ENCODE measurements at places on chromosomes 13 and 19. TPM values are rescaled to one million over a fixed set of nuclear protein-coding genes. Genes with fewer than 3 reads are reported as not detected.

- no peak overlapping the region for H3K27ac ChIP-seq
- no peaks in the 10 kb centered on the region for H3K36me3 ChIP-seq
- no peak for DNase-seq
- no peaks in the 10 kb centered on the region for H3K27me3 ChIP-seq
- no peaks in the 10 kb centered on the region for H3K4me1 ChIP-seq
Measured at GRCh38 chr13:106122234-106122633, 413.2 kb downstream of the EFNB2 start.

Gene ATP8A2
- not detected for polyA plus RNA-seq

DNA sequence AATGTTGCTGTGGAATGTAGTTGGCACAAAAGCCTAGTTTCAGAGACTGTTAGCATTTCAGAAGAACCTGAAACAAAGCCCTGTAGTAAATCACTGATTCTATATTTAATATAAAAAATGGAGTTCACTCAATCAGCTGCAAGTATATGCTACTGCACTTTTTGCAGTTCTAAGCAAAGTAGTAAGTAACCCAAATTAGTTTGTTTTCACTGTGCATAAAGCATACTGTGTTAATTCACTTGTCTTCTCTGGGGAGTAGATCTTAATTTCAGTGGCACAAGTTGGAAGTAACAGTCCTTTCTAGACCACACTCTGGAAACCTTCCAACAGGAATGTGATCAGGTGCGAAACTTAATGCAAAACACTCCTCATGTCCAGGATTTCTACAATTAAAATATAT is 139.3 kb downstream of the DACH1 start:
- H3K4me1 ChIP-seq: peaks cover 3% of the 10 kb centered on the region
- no peak overlapping the region for H3K4me3 ChIP-seq
- H3K36me3 ChIP-seq: no peaks in the 10 kb centered on the region
- DNase-seq: no peak

DNA sequence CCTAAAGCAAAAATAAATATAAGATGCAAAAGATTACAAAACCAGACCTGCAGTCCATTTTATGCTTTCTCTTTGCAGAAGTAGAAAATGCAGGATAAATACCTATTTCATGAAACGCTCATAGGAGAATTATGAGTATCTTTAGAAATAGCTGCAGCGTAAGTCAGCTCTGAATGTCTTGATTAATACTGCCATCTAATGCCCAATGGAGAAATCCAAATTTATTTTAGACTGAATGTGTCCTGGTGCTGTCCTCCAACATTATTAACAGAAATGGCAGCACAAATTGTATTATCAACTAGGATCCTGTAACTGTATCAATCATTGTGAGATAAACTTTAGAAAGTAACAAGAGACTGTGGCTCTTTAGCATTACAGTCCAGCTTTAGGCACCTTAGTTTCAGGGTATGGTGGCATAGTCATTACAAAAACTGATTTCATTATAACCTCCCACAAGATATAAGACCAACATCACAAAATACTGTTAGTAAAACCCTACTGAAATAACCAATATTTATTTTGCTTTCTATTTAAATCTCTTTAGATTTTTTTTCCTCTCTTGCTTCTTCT is 162.1 kb upstream of the MIR17HG start:
- no peak for DNase-seq
- no peak overlapping the region for H3K4me3 ChIP-seq
- no peaks in the 10 kb centered on the region for H3K36me3 ChIP-seq
- no peaks in the 10 kb centered on the region for H3K4me1 ChIP-seq

GRCh38 chr19:53865523-53865917 is 2.2 kb upstream of the MYADM start:
- peak overlapping the region; percentile 96 for H3K27ac ChIP-seq

Gene ERCC2
- polyA plus RNA-seq: 9.0 TPM

DNA sequence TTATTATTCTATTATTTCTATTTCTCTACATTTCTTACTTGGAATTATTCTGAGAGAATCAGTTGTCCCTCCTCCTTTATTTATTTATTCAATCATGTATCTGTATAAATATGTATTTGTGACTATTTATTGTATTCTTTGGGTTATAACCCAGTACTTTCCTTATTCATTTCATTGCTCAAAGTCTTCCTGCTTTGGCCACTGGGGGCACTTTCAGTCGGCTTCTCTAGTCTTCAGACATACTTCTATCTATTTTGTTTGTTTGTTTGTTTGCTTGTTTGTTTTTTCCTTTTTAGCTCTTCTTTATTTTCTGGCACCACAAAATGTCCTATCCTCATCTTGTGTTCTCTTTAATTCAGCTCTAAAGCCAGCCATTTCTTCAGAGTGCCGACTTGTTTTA is 260.4 kb downstream of the NALCN start:
- H3K27me3 ChIP-seq: no peaks in the 10 kb centered on the region
- H3K27ac ChIP-seq: no peak overlapping the region
- H3K4me3 ChIP-seq: no peak overlapping the region
- H3K4me1 ChIP-seq: no peaks in the 10 kb centered on the region

Gene DAND5
- 0.13 TPM for polyA plus RNA-seq

DNA sequence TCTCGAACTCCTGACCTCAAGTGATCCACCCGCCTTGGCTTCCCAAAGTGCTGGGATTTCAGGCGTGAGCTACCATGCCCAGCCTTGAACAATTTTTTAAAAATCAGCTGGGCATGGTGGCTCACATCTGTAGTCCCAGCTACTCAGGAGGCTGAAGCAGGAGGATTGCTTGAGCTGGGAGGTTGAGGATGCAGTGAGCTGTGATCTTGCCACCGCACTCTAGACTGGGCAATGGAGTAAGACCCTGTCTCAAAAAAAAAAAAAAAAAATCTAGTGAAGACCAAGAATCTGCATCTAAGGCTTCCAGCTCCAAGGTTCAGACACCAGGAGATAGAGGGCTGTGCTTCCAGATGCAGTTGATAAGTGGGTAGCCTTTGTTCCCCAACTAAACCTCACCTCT is 17.1 kb downstream of the DNASE2 start:
- H3K36me3 ChIP-seq: no peaks in the 10 kb centered on the region
- no peak overlapping the region for H3K27ac ChIP-seq
- no peak for DNase-seq
- no peak overlapping the region for H3K4me3 ChIP-seq
- peaks cover 9% of the 10 kb centered on the region for H3K4me1 ChIP-seq
- H3K27me3 ChIP-seq: peaks cover 13% of the 10 kb centered on the region

DNA sequence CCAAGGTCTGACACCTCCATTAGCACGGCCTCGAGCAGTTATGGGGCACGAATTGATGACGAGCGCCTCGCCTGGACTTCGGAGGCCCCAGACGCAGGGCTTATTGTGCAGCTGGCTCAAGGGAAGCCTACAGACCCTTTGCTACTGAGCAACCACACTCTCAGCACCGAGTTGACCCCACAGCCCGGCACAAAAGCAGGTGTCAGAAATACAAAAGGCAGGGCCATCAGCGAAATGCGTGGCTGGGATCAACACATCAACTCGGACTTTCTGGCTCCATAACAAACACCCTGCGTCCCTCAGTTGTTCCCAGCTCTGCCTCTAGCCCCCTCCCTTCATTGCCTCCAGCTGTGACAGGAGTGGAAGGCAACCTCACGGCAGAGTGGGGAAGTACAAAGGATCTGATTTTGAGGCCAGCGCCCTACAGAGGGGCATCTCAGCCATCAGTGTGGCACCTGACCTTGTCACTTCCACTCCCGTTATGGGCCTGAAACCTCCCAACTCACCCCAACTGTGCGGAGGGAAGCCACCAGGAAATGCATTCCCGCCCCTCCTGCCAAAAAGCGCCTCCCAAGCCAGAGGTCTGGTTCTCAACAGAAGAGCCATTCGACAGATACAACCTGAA is 18.0 kb downstream of the PEPD start:
- no peak overlapping the region for H3K4me3 ChIP-seq
- peaks cover 17% of the 10 kb centered on the region for H3K36me3 ChIP-seq
- H3K4me1 ChIP-seq: no peaks in the 10 kb centered on the region
- no peak overlapping the region for H3K27ac ChIP-seq
- DNase-seq: peak; percentile 50
- H3K27me3 ChIP-seq: no peaks in the 10 kb centered on the region

Gene CD70
- not detected for polyA plus RNA-seq

GRCh38 chr19:44728178-44728577 is 20.3 kb upstream of the BCL3 start:
- H3K4me3 ChIP-seq: no peak overlapping the region
- H3K36me3 ChIP-seq: no peaks in the 10 kb centered on the region
- peaks cover 22% of the 10 kb centered on the region for H3K4me1 ChIP-seq
- H3K27ac ChIP-seq: no peak overlapping the region

Gene DACT3
- 2.9 TPM for polyA plus RNA-seq

Gene ALOX5AP
- polyA plus RNA-seq: 65.0 TPM

DNA sequence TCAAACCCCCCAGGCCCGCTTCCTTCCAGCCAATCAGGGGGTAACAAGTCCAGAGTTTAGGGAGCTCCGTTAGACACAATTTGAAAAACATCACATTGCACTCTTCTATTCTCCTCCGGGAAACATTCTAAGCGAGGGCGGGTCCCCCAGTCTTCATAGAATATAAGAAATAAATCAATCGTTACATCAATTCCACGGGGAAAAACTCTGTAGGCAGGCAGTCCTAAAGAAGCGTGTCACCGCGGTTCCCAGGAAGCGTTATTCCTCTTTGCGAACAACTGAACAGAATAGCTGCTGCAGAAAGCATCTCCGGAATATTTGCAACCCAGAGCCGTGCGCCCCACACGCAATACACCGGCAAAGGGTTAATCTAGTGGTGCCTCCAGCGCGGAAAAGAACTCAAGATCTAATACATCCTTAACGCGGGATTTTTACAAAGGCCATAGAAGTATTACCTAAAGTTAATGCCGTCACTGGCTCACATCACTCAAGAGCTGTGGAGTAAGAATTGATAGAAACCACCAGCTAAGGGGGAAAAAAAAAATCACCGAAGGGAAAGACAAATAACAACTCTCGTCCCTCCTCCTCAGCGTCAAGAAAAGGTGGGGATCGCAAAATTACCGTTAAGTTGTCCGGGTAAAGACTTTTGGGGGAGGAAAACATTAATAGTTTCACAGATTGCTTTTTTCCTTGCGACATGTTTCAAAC is 65.1 kb downstream of the KCNRG start:
- peaks cover 66% of the 10 kb centered on the region for H3K4me1 ChIP-seq
- no peaks in the 10 kb centered on the region for H3K36me3 ChIP-seq
- H3K27ac ChIP-seq: peak overlapping the region; percentile 90
- peak; percentile 70 for DNase-seq
- peak overlapping the region; percentile 75 for H3K4me3 ChIP-seq
- no peaks in the 10 kb centered on the region for H3K27me3 ChIP-seq

- no peak overlapping the region for H3K27ac ChIP-seq
- peaks cover 18% of the 10 kb centered on the region for H3K4me1 ChIP-seq
- no peak overlapping the region for H3K4me3 ChIP-seq
- H3K27me3 ChIP-seq: no peaks in the 10 kb centered on the region
- no peak for DNase-seq
- H3K36me3 ChIP-seq: peaks cover 30% of the 10 kb centered on the region
Measured at GRCh38 chr19:6378486-6378885, 2.8 kb upstream of the PSPN start.

DNA sequence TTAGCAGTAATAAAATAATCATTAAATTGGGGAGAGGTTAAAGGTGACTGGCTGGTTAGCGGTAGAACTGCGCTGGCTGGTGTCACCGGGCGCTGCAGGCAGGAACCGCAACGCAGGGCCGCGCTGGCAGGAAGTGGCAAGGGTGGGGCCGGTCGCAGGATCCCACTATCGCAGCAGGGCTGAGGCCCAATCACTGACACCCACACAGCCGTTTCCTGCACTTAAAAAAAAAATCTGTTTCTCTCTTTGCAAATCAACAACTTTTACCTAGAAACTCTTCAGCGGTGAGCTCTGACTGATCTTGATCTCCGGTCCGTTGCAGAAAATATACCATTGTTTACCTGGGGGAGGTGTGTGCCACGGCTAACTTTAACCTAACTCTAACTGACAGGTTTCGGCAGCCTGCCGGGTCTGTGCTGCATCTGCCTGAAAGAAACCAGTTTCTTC is 46.9 kb downstream of the KLF2 start:
- H3K27me3 ChIP-seq: no peaks in the 10 kb centered on the region
- H3K27ac ChIP-seq: peak overlapping the region; percentile 61
- no peak for DNase-seq
- peaks cover 5% of the 10 kb centered on the region for H3K4me1 ChIP-seq

DNA sequence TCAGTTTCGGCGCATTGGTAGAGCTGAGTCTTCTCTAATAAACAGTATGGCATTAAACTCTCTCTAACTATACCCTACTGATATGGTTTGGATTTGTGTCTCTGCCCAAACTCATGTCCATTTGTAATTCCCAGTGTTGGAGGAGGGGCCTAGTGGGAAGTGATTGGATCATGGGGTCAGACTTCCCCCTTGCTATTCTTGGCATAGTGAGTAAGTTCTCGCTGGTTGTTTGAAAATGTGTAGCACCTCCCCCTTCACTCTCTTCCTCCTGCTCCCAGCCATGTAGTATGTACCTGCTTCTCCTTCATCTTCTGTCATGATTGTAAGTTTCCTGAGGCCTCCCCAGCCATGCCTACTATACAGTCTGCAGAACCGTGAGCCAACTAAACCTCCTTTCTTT is 682.7 kb upstream of the ARGLU1 start:
- no peak for DNase-seq
- no peaks in the 10 kb centered on the region for H3K36me3 ChIP-seq
- no peaks in the 10 kb centered on the region for H3K4me1 ChIP-seq

Gene ZNF177
- not detected for polyA plus RNA-seq

- H3K4me3 ChIP-seq: no peak overlapping the region
- peaks cover 42% of the 10 kb centered on the region for H3K4me1 ChIP-seq
- H3K27me3 ChIP-seq: no peaks in the 10 kb centered on the region
- peaks cover 7% of the 10 kb centered on the region for H3K36me3 ChIP-seq
Measured at GRCh38 chr19:46926170-46927071, 65.6 kb downstream of the ARHGAP35 start.

DNA sequence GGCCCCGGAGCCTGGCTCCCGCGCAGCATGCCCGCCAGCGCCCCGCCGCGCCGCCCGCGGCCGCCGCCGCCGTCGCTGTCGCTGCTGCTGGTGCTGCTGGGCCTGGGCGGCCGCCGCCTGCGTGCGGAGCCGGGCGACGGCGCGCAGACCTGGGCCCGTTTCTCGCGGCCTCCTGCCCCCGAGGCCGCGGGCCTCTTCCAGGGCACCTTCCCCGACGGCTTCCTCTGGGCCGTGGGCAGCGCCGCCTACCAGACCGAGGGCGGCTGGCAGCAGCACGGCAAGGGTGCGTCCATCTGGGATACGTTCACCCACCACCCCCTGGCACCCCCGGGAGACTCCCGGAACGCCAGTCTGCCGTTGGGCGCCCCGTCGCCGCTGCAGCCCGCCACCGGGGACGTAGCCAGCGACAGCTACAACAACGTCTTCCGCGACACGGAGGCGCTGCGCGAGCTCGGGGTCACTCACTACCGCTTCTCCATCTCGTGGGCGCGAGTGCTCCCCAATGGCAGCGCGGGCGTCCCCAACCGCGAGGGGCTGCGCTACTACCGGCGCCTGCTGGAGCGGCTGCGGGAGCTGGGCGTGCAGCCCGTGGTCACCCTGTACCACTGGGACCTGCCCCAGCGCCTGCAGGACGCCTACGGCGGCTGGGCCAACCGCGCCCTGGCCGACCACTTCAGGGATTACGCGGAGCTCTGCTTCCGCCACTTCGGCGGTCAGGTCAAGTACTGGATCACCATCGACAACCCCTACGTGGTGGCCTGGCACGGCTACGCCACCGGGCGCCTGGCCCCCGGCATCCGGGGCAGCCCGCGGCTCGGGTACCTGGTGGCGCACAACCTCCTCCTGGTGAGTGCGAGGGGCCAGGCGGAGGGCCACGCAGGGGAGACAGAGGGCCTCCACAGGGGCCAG is at the start of gene KL:
Gene KL, plus strand, starts transcription at position 10 of the 909 bp plus-strand sequence. Its CDS starts 18 bp downstream, at position 28.
- peaks cover 21% of the 10 kb centered on the region for H3K4me1 ChIP-seq
- H3K4me3 ChIP-seq: peak within 1 kb of the TSS; percentile 63
- H3K36me3 ChIP-seq: no peaks in the 10 kb centered on the region
- peak; percentile 75 for DNase-seq
- H3K27ac ChIP-seq: peak within 1 kb of the TSS; percentile 77

GRCh38 chr13:49635599-49636433 is 7.5 kb downstream of the ARL11 start:
- H3K36me3 ChIP-seq: no peaks in the 10 kb centered on the region
- no peak overlapping the region for H3K4me3 ChIP-seq
- no peaks in the 10 kb centered on the region for H3K27me3 ChIP-seq

All from sigmoid colon (tissue), 7 donors.